Type B pancreatic cell (in vitro differentiated cells): ENCODE measurements at places on chromosomes 7 and 10.

DNA sequence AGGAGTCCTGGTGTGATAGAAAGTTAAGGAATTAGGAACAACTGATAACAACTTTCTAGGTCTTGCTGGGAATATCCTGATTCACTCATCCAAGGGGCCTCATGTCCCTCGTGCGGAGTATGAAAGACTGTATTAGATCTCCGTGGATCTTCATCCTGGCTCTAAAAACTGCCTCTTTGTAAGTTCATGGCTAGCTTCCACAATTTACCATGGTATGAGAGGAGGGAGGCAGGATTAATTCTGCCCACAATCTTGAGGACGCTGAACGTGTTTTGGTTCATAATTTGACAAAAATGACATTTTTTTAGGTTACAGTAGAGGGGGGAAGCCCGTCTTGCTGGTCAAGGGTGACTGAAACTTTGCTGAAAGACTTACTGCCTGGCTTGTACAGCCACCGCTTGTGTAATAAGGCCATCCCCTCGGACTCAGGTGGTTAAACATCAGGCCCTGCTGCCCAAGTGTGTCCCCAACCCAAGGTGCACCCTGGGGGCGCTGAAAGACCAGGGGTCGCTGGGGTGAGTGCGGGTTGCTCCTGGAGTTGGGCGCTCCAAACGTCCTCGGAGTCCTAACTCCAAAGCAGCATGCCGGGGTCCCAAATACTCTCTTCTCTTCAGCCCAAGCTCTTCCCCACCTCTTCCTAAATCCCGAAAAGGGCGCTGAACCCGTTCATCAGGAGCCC, 733 bp downstream of the HIBADH start:
- no peak for DNase-seq

- no peak for DNase-seq
Observed at GRCh38 chr10:6514844-6515780, 65.0 kb downstream of the PRKCQ start.

GRCh38 chr7:104005197-104005596, 15.7 kb upstream of the RELN start:
- no peak for DNase-seq

DNA sequence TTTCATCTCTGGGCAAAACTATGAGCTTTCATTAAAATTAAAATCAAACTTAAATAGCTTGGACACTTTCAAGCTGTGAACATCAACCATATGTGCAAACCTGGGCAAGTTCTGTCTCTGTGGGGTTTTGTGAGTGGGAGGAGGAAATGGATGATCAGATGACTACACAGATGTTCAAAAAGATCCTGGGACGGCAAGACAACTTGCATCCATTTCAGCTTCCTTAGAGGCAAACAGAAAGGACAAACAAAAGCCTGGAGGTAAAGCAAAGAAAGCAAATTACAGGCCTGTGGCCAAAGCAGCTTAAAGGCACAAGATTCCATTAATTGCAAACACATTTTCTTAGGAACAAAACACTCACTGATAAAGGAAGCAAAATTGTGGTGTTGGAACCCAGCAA, 222.2 kb downstream of the NEBL start:
- DNase-seq = no peak

DNA sequence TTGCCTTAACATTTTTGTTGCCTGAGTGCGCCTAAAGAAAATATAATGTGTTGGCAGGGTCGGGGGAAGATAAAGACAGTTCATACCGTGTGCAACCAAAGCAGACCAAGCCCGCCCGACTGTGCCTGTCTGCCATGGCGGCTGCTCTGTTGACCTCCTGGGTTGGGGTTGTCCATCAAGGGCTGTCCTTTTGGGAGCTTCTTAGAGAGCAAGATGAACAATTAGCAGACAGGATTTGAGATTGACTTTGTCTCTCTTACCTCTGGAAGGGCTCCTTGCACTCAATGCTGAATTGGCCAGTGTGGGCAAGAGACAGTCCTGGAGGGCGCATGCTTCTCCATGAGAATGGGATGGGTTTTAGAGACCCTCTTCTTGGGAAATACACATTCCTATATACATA, 319.6 kb downstream of the GLRX3 start:
- no peak for DNase-seq

DNA sequence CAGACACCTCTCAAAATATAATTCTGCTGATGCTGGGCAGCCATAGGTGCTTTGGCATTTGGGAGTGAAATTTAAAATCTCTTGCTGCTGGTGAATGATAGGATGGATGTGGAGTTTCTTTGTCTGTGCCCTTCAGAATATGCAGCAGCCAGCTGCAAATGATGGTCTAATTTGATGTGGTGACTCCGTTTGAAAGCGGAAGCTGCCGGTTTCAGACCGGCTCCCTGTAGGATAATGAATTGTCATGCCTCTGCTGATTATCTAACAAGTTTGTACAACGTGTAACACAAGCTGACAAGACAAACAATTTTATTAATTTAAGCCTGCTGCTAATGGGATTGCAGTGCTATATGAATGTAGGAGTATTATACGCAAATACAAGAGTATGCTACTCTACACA, 103.5 kb downstream of the SND1 start:
- DNase-seq = no peak

DNA sequence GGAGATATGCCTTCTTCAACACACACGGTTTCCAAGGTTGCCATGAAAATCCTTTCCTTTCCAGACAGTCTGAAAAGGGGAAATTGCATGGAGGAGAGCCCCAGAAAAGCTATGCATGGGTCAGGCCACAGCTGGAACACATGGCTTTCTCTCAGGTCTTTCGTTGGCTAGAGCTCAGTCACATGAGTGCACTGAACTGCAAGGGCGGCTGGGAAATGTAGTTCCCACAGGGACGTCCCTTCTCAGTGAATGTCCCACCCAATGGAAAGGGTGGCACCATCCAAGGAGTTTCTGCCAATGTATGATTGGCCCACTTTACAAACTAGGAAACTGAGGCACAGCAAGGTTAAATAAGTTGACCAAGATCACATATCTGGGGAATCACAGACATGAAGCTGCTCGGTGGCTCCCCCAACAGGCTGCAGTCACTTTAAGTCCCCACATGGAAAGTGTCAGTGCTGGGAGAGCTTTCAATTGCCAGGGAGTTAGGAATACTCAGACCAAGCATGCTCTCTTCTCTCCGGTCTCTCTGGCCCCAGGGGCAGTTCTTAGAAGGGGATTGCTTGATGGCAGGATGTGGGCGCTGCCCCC, 571.3 kb downstream of the GLRX3 start:
- no peak for DNase-seq

GRCh38 chr7:1692515-1693418, 22.7 kb downstream of the ELFN1 start:
- DNase-seq = peak; percentile 45

- DNase-seq = no peak
Observed at GRCh38 chr7:98178762-98179490, 32.3 kb upstream of the BHLHA15 start.

- no peak for DNase-seq
Observed at GRCh38 chr7:91288208-91288824, 24.1 kb downstream of the FZD1 start.

DNA sequence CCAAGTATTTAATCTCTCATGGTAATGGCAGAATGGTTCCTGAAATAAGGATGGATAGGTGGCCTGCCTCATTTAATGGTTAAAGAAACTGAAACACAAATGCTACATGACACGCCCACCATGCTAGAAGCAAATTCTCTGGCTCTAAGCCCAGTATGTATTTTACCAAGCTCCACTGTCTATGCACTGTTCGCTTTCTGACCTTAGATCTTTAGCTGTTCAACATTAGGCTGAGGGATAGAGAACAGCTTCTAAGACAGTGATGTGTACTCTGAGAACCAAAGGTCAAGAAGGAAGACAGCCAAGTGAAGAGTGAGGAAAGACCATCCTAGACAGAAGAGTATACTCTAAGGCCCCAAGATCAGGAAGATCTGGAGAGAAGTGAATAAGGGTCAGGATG, 26.6 kb downstream of the FAM3C start:
- DNase-seq = no peak

DNA sequence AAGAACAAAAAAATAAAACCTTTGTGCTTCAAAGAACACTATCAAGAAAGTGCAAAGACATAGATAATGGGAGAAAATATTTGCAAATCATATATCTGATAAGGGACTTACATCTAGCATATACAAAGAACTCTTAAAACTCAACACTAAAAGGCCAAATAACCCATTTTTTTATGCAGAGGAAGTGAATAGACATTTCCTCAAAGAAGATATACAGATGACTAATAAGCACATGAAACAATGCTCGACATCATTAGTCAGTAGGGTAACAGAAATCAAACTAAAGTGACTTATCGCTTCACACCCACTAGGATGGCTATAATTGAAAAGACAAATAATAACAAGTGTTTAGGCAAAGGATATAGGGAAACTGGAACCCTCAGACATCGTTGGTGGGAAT, 78.0 kb downstream of the MALSU1 start:
- no peak for DNase-seq

DNA sequence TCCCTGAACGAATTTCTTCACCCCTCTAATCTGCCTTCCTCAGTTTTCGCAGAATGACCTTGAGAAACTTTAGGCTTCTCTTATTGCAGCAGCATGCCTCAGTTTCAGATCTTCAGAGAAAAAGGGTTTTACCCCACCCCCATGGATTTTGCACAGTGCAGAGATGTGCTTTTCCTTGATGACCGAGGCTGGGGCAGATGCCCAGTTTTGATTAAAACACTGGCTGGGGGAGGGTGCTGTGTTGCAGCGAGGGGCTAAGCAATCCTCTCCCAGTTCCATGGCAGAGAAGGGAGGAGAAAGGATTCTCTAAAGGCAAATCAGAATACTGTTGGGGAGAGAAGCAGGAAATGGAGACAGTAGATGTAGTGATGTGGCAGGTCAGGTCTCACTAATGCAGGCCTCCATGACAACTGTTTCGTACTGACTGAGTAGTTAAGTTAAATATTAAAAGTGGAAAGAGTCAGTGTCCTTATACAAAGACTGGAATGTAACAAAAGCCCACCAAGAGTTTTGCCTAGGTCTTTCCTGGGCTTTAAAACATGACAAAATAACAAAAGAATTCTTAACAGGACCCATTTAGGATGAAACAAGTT, 50.8 kb upstream of the PDZD8 start:
- no peak for DNase-seq

DNA sequence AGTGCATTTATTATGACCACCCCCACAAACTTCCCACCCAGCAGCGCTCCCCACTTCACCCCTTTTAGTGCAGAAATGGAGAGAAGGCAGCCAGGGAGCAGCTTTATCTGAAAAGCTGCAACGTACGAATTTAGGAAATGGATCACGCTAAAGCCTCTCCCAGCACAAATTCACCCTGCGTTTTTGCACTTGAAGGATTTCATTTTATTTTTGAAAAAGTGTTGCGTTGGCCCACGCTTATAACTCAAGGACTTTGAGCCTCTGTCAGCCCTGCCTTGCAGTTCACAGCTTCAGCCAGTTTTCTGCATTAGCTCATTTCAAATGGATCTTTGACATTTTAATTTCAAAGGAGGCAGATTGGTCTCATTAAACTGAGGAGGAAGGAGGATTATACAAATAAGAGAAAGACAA, 556.1 kb downstream of the KCNMA1 start:
- DNase-seq = no peak

DNA sequence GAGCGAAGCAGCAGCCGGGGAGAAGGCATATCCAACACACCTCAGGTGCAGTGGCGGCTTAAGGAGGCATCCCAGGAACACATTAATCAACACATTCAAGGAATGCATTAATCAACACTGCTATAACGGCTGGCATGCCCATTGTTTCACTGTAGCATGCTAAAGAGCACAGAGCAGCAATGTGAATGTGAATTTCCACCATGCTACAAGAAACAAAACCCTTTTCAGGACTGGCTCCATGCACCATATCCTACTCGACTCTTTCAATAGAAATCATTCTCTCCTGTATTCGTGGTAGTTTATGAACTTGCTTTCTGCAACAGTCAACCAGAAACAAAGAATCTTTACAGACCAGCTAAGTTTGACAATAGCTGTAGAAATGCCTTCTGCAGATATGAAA, 149.0 kb downstream of the NRCAM start:
- no peak for DNase-seq

- DNase-seq = peak; percentile 6
Observed at GRCh38 chr7:32224276-32224675, 154.1 kb upstream of the PDE1C start.

GRCh38 chr10:11639849-11640764, 28.7 kb upstream of the USP6NL start:
- no peak for DNase-seq

GRCh38 chr10:120793088-120793487, 58.1 kb upstream of the WDR11 start:
- no peak for DNase-seq

DNA sequence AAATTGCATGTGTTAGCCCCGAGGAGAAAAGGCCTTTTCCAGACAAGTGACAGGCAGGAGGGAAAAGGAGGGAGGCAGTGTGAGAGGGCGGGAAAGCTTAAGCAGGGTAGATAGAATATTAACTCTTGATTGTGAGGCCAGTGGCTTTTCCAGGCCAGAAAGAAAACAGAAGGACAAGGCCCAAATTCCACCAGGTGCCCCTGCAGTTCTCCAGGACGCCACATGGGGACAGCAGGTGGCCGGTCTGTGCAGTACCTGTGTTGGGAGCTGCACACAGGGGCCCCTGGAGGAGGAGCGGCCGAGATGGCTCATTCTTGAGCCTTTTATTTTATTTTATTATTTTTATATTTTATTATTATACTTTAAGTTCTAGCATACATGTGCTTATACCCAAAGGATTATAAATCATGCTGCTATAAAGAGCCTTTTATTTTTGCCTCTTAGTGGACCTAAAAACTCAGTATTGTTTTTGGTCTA, 141.3 kb upstream of the KLF14 start:
- no peak for DNase-seq

GRCh38 chr7:109549471-109550193, 980.0 kb downstream of the DNAJB9 start:
- no peak for DNase-seq

DNA sequence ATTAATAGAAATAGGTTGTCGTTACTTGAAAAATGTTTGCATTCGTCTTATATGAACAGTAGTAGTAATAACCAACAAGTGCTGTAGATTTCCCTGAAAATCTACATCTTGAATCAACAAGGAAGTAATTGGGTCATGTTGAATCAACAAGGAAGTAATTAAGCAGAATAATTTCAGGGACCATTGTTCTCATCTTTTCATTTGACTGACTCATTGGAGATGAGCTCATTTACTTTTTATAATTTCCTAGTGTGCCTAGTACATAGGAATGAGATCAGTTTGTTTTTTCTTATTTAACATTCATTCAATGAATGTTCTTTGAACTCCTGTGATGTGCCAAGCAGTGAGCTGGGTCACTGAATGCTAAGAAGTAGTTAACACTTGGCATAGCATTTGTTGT, 8.2 kb downstream of the CLDN12 start:
- no peak for DNase-seq

- DNase-seq = no peak
Observed at GRCh38 chr7:157432541-157432956, 95.7 kb downstream of the DNAJB6 start.
